ENCODE measurements at places on chromosomes 2 and 18.

DNA sequence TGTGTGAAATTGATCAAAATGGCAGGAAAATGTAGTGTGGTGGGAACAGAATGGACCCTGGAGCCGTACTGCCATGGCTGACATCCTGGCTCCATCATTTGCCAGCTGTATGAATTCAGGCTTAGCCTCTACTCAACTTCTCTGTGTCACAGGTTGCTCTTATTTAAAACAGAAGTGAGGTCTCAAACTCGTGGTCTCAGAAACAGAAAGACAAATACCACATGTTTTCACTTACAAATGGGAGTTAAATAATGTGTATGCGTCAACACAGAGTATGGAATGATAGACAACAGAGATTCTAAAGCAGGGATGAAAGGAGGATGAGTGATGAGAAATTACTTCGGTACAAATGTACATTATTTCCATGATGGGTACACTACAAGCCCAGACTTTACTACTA lies 227.4 kb downstream of the DCC start:
- DNase-seq, result no peak

GRCh38 chr2:67876176-67876575 lies 186.6 kb downstream of the C1D start:
- DNase-seq, result no peak

DNA sequence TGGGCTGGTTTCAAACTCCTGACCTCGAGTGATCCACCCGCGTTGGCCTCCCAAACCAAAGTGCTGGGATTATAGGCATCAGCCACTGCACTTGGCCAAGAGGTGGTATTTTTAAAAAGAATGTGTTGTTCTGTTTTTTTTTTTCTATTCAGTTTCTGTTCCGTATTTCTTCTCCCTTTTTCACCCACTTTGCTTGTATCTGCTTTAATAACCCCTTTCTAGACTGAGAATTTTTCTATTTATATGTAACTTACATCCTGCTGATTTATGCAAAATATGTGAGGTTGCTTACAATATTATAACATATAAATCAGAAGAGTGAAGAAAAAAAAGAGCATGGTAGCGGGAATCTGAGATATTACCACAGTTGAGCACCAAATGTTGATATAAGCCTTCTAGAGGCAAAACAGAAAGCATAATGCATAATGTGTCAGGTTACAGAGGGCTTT lies 17.2 kb upstream of the LYPD6B start:
- no peak for DNase-seq

DNA sequence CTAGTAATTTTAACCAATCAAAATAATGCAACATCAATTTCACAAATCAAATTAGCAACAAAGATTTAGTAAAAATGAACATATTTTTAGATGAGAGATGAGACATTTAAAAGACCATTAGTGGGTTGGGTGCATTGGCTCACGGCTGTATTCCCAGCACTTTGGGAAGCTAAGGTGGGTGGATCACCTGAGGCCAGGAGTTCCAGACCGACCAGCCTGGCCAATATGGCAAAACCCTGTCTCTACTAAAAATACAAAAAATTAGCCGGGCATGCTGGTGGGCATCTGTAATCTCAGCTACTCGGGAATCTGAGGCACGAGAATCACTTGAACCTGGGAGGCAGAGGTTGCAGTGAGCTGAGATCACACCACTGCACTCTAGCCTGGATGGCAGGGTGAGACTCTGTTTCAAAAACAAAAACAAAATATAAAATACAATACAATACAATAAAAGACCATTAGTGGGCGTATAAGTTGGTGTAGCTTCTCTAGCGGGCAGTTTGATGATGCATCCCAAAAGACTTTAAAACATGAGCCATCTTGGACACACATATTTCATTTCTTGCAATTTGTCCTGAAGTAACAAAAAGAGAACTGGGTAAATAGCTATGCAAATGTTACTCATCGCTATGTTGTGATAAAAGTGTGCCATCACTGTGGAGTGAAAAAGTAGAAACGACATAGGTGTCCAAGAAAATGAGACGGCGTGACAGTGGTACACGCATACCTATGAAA lies 101.8 kb downstream of the COL6A3 start:
- DNase-seq, result no peak

DNA sequence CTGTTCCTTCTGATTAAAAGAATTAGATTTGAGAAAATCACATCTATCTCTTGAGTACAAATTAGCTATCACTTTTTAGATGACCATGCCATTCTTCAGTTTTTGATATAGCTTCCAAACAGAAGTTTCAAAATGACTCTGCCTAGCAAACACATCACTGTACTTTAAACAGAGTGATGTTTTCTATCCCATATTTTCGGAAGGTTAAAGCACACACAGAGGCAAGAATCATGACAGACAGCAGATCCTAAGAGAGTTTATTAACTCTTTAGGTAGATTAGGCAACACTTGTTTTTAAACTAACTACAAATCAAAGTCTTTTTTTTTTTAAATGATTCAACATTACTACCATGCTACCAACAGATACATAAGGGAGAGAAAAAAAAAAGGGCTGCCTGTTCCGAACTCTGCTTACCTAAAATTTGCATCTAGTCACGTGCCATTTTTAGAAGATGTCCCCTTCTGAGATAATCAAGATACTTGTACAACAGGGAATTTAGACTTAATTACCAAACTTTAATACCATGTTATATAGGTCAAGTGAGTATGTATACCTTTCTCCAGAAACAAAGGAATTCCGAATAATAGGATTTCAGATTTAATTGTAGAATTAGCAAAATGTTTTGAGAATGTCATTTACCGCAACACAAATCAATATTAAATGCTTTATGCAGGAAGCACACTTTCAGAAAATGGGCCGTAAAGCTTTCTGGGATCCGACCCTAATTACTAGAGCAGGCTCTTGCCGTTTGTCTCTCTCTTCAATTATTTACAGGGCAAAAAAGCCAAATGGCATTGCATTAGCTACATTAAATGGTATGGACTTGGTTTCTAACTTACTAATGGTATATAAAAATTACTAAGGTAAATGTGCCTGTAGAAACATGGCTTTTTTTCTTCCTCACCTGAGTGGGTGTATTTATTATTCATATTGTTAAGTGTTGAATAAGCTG lies 2.6 kb downstream of the RBMS1 start:
- DNase-seq, result no peak

- DNase-seq, result no peak
These were observed 541.9 kb downstream of the TMX3 start for GRCh38 chr18:68172842-68173549.

GRCh38 chr18:79481046-79481790 lies 85.5 kb downstream of the NFATC1 start:
- no peak for DNase-seq

DNA sequence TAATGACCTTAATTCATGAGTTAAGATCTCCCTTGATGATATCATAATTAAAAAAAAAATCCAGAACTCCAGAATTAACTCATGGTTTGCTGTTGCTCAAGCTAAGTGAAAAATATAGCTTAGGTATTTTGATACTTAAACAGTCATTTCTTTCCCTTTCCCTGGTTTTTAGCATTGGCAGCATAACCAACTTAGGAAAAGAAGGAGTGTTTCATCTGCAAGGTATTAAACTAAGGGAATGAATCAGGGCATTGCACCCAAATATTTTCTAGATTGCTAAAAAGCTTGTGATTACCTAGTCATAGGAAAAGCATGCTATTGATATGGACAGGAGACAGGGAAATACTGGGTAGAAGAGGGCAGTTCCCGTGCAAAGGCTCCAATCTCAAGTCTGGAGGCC lies 207.2 kb downstream of the LRP1B start:
- no peak for DNase-seq

DNA sequence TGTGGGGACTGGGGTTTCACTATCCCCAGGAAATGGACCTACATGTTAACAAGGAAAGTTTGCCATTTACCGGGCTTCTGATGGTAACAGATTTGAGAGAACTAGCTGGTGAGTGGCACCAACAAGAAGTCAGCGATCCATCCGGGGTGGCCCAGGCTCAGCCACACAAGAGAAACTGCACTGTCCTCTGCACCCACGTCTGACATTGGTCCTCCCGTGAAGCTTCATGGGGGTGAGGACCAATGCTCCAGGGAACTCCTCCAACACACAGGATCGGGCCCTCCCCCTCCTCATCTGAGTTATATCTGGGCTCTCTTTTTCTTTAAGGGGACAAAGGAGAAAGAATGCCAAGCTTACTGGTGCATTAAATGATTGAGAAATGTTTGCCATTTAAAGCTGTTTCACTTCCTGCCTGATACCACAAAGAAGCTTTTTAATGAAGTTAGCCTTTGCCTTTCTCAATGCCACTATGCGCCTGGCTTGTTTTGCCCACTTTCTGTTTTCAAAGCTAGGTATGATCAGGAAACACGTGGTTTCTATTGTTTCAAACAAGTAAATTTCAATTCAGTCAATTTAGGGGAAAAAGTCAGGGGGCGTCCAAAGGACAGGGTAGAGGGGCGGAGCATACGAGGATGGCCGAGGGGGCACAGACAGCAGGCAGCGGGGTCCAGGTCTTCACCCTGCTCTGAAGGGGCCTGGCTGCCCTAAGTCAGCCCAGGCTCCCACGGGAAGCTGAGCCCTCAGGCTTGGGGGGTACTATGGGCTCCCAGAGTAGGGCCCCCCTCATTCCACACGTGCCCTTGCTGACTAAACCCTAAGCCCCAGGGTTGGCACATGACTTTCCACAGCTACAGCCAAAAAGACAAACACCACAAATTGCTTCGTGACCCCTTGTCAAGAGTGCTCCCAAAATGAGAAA lies 204.0 kb upstream of the ID2 start:
- DNase-seq, result no peak

GRCh38 chr2:65577654-65578053 lies 145.3 kb upstream of the SPRED2 start:
- DNase-seq, result no peak

- no peak for DNase-seq
These were observed 594.5 kb upstream of the CHAC2 start for GRCh38 chr2:53173091-53173490.

DNA sequence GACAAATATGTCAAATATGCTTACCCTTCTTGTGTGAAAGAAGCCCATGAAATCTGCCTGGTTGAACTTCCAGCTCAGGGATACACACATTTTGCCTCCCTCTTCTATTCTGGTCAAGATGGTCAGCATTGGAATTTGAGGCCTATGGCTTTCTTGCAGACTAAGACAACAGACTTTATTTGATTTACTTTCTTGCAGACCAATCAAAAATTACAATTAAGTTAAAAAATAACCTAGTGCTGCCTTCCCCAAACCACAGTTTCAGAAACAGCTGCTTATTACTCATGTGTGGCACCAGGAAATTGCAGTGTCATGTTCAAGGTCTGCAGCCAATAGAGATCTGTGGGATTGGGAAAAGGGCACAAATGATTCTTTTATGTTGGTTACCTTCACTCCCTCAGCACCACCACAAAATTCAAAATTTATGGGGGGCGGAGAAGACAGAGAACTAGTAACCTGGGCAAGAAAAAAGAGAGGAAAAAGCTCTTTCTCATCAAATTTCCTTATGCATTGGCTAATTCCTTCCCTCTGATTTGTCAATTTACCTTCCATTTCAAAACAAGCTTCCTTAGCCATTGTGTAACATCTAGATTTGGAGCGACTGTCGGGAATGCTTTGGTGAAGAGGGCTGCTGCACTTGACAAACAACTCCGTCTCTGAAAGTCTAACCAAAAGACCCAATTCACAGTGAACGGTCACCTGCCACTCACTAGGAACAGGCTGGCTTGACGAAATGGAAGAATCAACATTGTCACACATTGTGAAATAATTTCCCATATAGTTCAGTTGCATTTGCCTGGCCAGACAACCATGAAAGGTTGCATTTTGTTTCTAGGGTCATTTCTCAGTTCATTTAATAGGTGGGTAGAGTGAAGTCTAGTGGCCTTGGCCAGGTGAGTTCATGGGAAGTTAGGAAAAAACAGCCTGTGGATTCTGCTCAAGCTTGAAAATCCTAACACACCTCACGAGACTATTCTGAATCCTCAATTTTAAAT lies 100.4 kb upstream of the FZD5 start:
- no peak for DNase-seq

DNA sequence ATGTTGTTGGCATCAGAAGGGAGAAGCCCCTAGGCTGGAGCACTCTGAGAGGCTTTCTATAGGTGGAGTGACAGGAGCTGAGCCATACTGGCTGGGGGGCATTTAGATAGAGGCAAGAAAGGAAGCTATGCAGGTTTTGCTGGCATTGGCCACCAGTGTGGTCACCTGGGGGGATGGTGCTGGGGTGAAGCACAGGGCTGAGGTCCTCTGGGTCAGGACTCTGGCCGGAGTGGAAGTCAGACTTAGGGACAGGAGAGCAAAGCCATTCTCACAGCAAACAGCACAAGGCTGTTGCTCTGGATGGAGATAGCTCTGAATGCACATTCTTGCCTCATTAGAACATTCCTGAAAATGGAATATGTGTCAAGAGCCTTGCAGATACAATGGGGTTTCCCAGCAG lies 47.4 kb downstream of the NTSR2 start:
- DNase-seq, result no peak

GRCh38 chr2:140711867-140712266 lies 1418.9 kb downstream of the LRP1B start:
- DNase-seq, result no peak

GRCh38 chr2:43003702-43004101 lies 211.3 kb upstream of the HAAO start:
- DNase-seq, result no peak

DNA sequence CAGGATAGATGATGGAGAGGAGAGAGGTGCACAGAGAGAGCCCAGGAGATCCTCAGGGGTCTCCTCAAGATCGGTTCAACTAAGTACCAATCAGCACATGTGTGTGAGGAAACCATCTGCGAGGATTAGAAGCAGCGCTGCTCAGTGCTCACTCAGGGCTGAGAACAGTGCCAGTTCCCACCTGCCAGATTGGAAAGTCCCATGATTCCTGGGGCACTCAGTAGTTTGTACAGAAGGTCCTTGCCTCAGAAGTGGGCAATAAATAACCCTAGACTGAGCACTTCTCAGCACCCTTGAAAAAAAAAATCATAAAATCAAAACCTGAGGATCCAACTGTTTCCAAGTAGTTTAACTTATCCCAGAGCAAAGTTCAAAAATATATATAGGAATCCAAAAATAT lies 53.8 kb downstream of the SEMA4F start:
- DNase-seq, result no peak

DNA sequence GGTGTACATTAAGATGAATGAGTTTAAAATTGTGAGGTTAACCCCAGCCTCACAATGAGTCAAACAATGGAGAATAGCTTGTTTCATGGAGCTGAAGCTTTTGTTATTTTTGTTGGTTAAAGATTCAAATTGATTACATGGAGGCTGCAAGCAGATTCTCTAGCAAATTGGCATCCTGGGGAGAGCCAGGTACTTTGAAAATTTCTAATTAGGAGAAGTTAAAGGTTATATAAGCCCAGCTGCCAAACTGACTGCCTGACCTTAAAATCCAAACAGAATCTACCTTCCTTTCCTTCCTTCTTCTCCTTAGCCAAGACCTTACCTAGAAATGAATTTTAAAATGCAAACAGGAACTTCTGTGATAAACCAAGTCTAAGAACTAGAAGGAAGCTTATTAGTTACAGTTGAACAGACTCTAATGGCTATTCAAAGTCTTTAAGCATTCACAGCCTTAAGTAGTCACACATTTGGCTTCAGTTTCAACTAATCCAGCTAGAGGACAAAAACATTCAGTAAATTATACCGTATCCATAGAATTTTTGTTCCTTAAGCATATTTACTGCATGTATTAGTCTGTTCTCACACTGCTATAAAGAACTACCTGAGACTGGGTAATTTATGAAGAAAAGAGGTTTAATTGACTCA lies 31.5 kb upstream of the PGAP1 start:
- DNase-seq, result no peak

Measured in putamen (tissue), 1 donor.